Neuronal stem cell (in vitro differentiated cells): ENCODE measurements at places on chromosomes 5 and 9.

- DNase-seq = no peak
Observed at GRCh38 chr9:131400627-131401026, 6.7 kb downstream of the PRRC2B start.

GRCh38 chr9:113592876-113593575, 129.5 kb downstream of the RGS3 start:
- no peak for DNase-seq

DNA sequence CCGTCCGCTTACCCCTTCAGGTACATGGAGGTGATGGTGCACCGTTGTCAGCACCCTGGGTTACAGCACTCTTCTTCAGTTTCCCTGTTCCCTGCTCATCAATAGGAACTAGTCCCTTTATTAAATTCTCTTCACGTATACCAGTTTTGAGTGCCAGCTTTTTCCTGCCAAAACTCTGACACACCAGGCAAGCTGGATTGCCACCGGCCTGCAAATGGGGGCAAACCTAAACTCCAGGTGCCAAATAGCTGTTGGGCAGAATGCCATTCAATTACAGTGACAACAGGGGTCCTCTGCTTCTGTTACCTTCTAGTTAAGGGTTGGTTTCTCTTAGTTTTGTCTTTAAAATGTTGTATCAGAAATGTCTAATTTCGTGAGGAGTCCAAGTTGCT, 400.4 kb downstream of the OSTF1 start:
- no peak for DNase-seq

GRCh38 chr5:61307191-61307590, 24.9 kb upstream of the ZSWIM6 start:
- no peak for DNase-seq

GRCh38 chr9:128101690-128102089, 25.8 kb downstream of the PTGES2 start:
- no peak for DNase-seq

GRCh38 chr9:123420592-123421111, 64.7 kb downstream of the CRB2 start:
- no peak for DNase-seq

GRCh38 chr5:21071421-21071820, 1083.4 kb upstream of the CDH18 start:
- no peak for DNase-seq

GRCh38 chr9:2859776-2860379, 16.0 kb upstream of the PUM3 start:
- peak; percentile 62 for DNase-seq

GRCh38 chr5:150545246-150545645, 37.3 kb downstream of the NDST1 start:
- DNase-seq = no peak

DNA sequence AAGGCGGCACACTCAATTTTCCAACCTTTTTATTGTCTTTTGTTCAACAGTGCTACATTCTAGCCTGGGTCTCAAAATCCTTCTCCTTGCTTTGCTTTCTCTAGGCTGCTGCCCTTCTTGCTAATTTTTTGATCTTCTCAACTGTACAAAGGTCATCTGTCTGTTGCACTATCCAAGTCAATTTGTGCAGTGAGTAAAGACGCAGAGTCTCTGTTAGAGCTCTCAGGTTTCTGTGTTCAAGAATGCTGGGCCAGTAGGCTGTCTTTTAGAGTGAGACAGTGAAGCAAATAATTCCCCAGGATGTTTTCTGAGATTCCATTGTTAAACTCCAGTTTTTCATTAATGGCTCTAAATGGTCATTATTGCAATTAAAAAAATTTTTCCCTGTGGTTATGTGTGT, 255.7 kb upstream of the ACTBL2 start:
- peak; percentile 8 for DNase-seq

DNA sequence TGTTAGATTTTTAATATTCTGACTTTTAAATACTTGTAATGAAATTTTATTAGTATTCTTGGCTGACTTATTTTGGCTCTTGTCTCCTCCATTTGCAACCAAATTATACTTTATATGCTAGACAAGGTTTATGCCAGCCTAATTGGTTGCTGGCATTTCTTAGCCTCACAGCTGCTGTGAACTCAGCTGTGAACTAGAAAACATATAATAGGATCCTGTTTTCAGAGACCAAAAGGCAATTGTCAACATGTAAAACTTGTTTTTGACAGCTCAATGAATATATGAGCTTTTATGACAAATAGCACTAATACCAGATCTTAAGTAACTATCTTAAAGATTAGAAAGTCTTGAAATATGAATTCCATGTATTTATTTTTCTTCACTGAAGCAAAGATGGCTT, 25.9 kb downstream of the KIF2A start:
- no peak for DNase-seq

- no peak for DNase-seq
Observed at GRCh38 chr5:176731506-176732160, 78.7 kb upstream of the UNC5A start.

GRCh38 chr5:101206534-101206933, 303.5 kb upstream of the ST8SIA4 start:
- DNase-seq = no peak

DNA sequence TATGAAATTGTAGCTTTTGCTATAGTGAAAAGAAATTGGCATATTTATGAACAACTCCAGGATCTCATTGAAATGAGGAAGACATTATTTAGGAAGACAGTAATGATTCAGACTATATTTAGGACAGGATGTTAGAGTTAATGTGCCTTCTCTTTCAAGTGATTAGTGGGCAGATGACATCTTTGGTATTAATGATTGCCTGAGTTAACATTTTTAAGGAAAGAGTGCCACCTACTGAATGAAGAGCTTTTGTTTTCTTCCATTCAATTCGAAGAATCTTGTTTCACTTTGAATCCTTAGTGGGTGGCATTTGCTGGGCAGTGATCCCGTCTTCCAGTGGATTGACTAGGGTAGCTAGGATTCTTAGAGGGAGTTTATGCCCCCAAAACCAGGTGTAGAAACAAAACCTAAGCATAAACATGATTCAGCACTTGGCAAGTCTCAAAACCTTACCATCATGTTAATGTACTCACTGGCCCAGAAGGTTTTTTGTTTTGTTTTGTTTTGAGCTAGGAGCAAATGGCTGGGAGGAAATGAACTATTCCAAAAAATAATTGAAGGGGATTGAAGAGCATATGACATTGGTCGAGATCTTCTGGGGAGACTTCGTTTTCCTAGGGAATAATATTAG, 23.2 kb downstream of the MAP3K1 start:
- DNase-seq = peak; percentile 45

DNA sequence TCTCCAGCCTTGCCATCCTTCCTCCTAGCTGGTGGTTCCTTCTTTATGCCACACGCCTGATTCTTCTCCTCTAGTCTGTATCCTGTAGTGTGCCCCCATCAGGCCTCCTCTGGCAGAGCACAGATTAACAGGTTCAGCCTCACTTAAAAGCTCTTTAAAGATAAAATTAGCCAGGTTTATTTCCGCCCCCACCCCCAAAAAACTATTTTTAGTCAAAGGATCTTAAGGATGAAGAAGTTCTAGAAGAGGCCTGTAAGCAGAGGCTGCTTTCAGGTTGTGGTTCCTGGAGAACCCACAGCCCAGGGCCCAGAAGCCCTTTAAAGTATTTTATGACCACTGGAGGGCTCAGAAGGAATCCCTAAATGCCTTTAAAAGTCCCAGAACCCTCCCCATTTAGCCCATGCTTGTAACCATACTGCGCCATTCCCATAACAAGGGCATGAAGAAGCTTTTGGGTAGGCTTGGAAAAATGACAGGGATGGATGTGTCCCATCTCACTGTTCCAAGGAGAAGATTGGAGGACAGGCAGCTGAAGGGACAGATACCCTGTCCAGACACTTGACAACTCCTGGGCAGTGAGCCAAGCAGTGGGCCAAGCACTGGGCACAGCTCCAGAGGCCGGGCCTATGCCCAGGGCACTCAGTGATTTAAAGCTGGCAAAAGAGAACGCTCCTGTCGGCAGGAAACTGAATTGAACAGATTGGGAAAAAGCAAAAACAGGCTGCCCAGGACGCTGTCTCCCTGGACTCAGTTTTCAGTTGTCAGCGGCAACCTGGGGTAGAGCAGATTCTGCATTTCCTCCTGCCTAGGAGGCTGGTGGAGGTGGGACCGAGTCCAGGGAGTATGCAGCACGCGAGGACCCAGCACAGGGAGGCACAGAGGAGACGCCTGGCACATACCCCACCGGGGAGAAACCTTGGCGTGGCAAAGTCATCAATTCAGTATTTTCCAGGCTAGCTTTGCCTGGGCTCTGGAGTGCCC, 106.3 kb upstream of the SSBP2 start:
- DNase-seq = no peak

DNA sequence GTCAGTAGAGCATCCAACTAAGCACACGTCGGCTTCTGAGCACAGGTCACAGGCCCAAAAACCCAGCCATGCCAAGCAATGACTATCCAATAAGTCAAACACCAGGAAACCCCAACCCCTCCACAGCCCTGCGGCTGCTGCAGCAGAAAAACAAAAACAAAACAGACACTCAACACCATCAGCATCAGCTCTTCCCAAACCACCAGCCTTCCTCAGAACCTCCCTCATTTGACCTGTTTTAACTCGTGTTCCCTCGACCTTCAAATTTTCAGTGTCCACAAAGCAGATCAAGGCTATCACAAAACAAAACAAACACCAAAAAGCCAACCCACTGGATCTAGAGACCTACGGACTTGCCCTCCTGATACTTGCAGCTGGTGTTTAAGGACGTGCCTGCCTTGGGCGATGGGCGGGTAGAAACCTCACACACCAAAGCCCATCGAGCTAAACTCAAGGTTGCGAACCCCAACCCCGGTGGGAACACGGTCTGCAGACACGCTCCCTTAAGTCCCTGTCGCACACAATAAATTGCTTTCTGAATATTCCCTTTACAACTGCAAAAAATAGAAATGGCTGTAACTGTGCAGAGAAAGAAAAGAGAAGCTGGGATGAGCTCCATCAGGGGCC, 247.1 kb upstream of the ANKRD55 start:
- peak; percentile 9 for DNase-seq

DNA sequence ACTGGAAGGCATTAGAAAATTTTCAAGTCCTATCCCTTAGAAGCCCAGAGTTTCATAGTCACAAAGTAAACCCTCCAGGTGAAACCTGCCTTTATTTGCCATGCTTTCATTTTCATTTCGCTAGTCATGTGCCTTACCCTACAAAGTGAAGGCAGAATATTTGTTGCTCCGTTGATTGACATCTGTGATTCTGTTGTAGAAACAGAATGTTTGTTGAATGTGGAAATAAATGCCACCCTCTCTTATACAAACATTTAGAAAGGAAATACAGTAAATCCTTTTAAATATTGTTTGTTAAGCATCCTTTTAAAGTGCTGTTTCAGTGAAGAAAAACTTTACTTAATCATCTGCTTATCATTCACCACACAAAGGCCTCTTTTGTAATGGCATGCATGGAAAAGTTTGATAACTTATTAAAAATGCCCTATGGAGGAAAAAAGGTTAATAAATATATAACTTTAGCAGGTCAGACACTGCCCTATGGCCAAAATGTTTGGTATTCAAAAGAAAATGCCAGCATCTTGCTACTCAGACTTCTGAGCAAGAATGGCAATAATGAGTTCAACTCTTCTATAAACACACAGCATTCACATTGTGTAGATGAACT, 34.3 kb upstream of the CAST start:
- DNase-seq = no peak

DNA sequence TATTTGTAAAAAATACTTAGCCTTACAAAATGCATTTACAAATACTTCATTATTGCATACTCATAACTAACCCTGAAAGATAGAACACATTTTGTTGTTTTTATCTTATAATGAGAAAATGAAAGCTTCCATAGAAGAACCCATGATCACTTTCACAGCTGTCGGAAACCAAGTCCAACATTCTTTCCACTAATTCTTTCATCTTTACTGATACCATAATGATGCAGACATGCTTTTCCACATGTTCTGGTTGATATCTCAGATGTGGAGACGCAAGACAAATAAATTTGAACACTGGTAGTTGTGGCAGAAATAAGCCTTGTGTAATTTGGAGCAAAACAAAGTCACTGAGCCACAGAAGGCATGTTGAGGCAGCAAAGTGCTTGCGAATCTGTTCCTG, 136.0 kb downstream of the FBXO4 start:
- DNase-seq = no peak

- peak; percentile 18 for DNase-seq
Observed at GRCh38 chr9:88537761-88538091, 2.7 kb downstream of the NXNL2 start.

DNA sequence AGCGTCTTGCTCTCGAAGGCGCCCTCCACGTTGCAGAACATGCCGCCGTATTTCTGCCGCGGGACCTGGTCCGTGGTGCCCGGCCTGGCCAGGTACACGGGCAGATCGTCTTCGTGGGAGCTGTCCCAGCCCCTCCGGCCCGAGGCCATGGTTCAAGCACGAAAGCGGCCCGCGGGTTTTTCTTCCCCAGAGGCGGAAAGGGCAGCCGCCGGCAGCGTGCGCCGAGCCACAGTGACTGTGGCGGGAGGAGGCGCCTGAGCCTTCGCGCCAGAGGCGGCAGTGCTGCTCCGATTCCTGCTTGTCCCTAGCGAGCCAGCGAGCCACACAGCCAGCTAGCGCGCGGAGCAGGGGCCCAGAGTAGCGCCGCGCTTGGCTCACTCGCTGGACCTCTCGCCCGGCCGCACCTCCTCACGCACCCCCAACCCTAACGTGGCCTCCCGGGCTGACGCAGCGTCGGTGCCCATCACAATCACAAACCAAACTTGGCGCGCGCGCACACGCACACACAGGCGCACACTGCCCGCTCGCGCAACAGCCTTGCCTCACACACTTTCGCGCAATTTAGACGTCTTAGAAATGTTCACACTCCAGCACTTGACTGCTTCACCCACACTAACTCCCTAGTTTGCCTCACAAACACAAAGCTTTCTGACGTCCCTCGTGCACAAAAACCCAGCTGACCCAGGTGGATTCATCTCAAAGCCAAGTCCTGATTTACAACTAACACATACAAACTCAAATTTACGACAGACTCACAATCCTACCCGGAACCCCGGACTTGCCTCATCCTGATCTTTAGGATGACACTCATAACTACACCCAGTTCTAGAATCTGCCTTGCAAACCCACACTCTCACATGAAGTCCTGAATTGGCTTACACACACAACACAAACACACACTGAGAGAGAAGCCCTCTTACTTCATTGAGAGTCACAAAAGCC, at the start of gene DPYSL3:
TSS of gene DPYSL3 (minus strand) at position 359 of the 942 bp plus-strand sequence. CDS start at position 149, 210 bp downstream.
- DNase-seq = peak; percentile 68

GRCh38 chr5:149223081-149223848, 48.4 kb upstream of the AFAP1L1 start:
- no peak for DNase-seq

DNA sequence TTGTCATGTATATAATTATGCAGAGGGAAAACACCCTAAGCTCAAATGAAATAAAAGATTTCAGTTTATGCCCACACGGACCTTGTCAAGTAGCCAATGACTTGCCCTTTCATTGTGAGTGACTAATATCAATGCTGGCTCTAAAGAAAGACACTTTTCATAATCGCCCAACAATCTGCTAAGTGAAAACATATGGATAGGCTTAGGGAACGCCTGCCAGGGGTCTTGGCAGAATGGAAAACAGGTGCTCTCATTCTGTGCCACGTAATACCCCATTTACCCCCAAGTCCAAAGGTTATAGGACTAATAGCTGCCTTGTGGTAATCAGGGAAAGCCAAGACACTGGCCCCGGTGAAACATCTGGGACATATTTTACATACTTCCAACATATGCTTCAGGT, 157.7 kb downstream of the SLF1 start:
- no peak for DNase-seq
